Activated T-cell treated with anti-CD3 and anti-CD28 coated beads, Interleukin-2, amount 50 U/mL, for 1 hour (primary cell): ENCODE measurements at places on chromosomes 13 and 19.

- no peak for DNase-seq
Measured at GRCh38 chr19:40393894-40394815, 4.2 kb upstream of the HIPK4 start.

DNA sequence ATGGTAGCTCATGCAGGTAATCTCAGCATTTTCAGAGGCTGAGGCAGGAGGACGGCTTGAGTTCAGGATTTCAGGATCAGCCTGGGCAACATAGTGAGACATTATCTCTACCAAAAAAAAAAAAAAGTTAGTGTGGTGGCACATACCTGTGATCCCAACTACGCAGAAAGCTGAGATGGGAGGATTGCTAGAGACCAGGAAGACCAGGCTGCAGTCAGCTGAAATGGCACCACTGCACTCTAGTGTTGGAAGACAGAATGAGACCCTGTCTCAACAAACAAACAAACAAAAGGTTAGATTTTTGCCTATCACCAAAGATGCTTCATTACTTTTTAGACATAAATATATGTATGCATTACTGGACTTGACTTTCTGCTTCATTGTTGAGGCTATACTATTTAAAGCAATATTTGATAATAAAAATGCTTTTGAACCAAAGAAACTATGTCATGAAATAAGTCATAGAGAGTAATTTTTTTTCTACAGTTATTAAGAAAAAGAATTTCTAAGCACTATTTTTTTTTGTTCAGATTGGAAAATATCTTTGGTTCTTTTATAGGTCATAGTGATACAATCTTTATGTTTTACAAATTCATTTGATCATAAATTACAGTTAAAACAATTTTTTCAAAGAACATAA, 1180.1 kb upstream of the ATXN8OS start:
- no peak for DNase-seq

GRCh38 chr19:38443458-38443999, 10.0 kb downstream of the RYR1 start:
- DNase-seq = no peak

DNA sequence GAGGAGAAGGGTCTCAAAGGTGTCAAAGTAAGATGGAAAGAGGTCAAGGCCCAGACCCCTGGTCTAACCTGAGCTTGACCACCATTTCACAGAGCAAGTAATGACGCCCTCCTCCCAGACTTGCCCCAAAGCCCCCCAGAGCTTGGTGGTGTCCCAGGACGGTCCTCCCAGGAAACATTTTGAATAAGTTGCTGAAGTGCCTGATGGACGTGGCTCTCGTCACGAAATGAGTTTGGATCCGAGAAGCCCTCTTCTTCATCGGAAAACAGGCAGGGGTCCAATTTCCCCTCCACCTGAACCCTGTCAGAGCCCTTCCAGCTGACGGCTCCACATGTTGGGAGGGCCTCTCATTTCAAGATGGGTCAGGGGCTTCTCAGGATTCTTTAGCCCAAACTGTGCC, 54.5 kb upstream of the TPM4 start:
- DNase-seq = no peak

DNA sequence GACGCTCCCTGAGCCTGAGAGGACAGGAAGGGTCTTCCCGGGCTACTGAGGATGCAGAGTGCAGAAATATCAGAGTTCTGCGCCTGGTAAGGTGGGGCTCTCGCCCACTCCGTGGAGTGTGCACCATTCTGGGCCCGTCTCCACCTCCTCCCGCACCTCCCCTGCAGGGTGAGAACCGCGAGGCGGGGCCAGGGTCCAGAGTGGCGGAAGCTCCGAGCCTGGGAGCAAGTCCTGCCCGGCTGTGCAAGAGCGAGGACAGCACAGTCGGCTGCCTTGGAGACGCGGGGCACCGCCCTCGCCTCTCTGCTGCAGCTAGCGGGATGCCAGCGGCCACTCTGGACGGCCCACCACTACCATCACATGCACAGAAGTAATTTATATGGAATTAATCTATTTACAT, 2304.4 kb downstream of the PCDH9 start:
- DNase-seq = no peak

- no peak for DNase-seq
Measured at GRCh38 chr13:91693466-91693865, 295.0 kb downstream of the GPC5 start.

- DNase-seq = no peak
Measured at GRCh38 chr13:55948175-55948574, 1192.5 kb upstream of the PRR20A start.

DNA sequence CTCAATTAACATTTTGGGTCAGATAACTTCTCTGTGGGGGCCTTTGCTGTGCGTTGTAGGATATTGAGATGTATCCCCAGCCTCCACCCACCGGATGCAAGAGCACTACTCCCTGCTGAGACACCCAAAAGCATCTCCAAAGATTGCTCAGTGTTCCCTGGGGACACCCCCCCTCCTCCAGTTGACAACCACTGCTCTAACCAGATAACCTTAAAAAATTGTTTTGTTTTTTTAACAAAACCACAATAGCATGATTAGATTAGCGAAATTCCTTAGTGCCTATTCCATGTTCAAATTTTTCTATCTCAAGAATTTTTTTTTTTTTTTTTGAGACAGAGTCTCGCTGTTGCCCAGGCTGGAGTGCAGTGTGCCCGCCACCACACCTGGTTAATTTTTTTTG, 2.6 kb upstream of the EPN1 start:
- DNase-seq = no peak

DNA sequence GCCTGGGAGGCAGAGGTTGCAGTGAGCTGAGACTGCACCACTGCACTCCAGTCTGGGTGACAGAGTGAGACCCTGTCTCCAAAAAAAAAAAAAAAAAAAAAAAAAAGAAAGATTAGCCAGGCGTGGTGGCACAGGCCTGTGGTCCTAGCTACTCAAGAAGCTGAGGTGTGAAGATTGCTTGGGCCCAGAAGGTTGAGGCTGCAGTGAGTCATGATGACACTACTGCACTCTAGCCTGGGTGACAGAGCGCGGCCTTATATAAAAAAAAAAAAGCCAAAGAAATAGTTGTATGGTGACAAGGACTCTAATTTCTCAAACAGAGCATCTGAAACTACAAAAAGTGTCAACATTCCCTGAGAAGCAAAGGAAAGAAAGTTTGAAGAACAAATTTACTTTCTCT, 3.4 kb downstream of the PBX4 start:
- DNase-seq = no peak

DNA sequence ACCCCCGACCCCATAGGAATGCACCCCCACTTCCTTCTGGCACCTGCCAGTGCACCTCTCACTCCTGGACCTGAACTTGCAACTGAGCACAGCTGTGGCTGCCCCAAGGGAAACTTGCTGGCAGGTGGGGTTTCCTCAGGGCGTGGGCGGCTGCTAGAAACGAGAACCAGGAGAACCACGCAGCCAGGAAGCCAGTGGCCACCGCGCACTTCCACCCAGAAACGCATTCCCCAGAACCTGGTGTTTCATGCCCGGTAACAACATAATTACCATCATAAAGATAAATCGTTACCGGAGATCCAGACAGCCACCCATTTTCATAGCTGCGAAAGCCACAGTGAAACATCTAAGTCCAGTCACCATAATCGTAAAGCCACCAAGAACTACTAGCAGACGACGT, 75.2 kb upstream of the C13orf46 start:
- DNase-seq = peak; percentile 61

DNA sequence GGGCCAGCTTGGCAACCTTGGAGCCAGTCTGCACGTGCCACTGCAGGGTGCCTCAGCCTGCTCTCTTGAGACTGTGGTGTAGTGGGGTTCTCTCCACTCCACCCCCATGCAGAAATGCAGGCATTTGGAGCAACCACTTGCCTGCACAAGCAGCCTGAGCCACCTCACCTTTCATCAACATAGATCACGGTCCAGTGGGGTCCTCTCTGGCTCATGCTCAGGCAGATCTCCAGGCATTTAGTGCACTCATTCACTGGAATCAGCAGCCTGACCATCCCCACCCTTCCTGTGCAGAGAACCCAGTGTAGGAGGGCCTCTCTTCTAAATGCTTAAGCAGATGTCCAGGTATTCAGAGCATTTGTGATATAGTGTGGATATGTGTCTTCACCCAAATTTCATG, 2330.1 kb downstream of the PCDH9 start:
- no peak for DNase-seq

DNA sequence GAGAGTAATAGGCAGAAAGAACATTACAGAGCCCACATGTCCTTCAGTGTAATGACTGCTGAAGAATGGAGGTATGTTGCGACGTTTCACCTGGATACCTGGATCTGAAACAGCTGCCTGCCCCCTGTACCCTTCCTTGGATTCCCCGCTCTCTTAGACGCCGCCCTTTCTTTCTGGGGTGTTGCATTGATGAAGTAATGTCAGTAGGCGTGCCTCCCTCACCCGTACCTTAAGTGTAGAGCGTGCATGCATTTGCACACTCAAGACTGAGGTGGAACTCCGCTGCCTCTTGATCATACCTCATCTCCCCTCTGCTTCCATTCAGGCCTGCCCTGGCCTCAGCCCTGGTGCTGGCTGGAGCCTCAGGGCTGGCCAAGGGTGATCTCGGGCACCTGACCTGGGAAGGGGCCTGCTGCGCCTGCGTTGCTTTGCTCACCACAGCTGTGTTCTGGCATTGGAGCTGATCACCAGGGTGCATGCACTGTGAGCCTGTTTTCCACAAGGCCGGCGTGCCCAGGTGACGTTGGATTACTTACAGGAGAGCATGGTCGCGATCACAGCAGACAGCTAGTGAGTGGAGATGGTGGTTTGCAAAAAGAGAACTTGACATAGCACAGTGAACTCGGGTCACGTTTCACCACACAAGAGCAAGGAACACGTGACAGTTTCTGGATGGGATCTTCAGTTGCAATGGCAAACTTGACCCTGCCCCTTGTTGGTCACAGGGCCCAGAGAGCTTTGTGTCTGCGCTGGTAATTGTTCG, 99.0 kb downstream of the ARHGEF7 start:
- DNase-seq = no peak

- no peak for DNase-seq
Measured at GRCh38 chr19:58357481-58358145, 4.3 kb upstream of the A1BG start.

DNA sequence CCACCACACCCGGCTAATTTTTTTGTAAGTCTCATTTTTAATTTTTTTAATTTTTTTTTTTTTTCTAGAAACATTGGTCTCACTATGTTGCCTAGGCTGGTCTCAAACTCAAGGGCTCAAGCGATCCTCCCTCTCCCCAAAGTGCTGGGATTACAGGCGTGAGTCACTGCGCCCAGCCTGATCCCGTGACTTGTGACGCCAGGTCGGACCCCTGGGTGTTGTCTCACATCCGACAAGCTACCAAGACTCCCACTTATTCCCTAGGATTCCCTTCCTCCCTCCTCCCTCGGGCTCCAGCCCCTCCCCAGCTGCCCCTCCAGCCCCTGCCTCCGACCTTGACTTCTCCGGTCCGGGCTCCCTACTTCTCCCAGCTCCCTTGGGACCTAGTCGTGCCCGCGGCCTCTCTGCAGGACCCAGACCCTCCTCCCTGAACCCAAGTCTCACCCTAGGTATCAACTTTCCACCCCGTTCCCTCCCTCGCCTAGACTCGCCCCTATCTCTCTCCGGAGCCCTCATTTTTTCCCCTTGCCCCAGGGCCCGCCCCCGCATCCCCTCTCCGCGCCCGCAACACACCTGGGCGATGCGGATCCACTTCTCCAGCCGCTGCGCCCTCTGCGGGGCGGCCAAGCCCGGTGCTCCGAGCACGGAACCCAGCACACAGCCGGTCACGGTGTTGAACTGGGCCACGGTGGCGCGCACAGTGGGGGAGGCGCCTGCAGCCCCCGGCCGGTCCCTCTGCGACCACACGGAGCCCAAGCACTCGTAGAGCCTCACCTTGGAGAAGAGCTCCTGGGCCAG, 13.1 kb downstream of the RGL3 start:
- DNase-seq = peak; percentile 49

DNA sequence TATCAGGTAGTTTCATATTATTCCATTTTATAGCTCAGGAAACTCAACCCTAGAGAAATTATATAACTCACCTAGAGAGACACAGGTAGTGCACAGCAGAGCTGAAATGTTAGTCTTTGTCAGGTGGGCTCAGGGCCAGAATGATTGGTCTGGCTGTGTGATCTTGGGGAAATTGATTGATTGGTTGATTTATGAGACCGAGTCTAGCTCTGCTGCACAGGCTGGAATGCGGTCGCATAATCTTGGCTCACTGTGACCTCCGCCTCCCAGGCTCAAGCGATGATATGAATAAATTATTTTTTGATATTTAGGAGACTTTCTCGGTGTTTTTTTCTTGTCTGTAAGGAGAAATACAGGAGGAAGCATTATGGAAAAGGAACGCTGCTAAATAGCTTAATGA, 239.9 kb upstream of the SLC10A2 start:
- DNase-seq = no peak

GRCh38 chr19:38557205-38557799, 60.5 kb downstream of the MAP4K1 start:
- no peak for DNase-seq

GRCh38 chr13:40488869-40489391, 177.5 kb downstream of the FOXO1 start:
- DNase-seq = no peak

DNA sequence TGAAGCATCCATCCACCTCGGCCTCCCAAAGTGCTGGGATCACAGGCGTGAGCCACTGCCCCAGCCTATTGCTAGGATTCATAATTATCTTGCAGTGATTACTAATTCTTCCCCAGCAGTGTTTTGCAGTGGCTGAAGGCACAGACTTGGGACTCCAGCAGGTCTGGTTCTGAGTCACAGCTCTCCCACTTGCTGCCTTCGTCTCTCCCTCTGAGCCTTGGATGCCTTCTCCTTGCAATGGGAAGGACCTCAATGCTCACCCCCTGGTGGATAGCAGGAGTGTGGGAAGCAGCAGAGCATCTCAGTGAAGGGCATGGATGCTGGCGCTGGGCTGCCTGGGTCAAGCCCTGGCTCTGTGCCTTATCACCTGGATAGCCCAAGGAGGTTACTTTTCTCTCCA, 37.6 kb upstream of the SHKBP1 start:
- DNase-seq = no peak

- DNase-seq = no peak
Measured at GRCh38 chr19:31326329-31327028, 22.8 kb downstream of the TSHZ3 start.

DNA sequence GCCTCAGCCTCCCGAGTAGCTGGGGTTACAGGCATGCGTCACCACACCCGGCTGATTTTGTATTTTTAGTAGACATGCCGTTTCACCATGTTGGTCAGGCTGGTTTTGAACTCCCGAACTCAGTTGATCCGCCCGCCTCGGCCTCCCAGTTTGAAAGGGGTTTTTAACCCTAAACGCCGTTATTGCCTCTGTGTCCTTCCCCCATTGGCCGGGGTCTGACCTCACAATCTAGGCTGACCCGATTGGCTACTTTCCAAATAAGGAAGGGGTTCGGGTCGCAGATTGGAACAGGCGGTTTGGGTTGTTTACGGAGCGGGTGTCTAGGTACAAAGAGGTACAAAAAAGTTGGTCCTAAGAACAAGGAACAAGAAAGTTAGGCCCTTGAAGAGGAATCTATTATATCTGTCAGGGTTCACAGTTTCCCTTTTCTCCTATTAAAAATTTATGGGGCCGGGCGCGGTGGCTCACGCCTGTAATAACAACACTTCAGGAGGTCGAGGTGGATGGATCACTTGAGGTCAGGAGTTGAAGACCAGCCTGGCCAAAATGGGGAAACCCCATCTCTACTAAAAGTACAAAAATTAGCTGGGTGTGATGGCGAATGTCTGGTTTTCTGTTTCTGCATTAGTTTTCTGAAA, 1.0 kb downstream of the ZNF253 start:
- peak; percentile 58 for DNase-seq
